ENCODE measurements at places on chromosomes 2 and 18. TPM values are rescaled to one million over a fixed set of nuclear protein-coding genes. Genes with fewer than 3 reads are reported as not detected.

DNA sequence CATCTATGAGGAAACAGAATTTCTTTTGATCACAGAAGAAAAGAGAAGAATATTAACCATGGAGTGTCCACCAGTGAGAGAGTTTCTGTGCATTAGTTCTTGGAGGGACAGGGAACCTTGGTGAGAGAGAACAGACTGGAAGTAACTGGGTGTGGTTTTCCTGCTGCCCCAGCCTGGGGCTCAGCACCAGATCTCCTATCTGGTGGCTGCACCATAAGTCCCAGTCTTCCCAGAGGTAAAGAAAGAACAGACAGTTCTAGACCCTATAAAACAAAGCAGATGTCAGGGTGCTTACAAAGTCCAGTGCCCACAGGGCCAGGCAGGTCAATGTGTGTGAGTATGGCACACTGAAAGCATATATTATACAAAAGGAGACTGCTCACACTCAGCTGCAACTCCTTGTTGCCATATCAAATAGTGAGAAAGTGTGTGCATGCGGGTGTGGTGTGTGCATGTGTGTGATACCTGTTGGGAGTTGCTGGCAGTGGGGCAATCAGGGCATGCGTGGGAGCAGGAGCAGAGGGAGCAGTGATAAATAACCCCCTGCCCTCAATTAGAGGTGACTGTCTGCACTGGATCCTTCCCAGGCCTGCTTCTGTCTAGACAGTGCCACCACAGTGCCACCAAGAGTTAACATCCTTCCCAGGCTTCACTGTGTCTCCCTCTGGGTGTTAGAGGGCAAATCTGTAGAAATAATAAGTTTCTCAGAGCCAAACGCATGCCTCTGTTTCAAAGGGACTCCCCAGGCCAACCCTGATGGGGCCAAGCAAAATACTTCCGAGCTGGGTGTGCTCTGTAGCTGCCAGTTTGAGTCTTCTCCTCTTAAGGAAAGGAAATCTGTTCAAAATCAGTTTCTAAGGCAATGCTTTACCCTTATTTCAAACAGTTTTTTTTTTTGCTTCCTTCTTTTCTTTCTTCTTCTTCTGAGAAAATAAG is 45.7 kb downstream of the RDH14 start:
- DNase-seq = no peak

Gene C1GALT1C1L
- 1.3 TPM for total RNA-seq

Gene POTEI
- 0.58 TPM for total RNA-seq

GRCh38 chr2:218821605-218822211 is 9.9 kb downstream of the PRKAG3 start:
- no peak for DNase-seq

GRCh38 chr2:88599527-88599926 is 27.7 kb downstream of the EIF2AK3 start:
- DNase-seq = no peak

Gene HOXD13
- total RNA-seq = not detected

Gene MAPRE2
- 92.0 TPM for total RNA-seq

- DNase-seq = no peak
Observed at GRCh38 chr18:62846313-62846712, 131.0 kb downstream of the PHLPP1 start.

DNA sequence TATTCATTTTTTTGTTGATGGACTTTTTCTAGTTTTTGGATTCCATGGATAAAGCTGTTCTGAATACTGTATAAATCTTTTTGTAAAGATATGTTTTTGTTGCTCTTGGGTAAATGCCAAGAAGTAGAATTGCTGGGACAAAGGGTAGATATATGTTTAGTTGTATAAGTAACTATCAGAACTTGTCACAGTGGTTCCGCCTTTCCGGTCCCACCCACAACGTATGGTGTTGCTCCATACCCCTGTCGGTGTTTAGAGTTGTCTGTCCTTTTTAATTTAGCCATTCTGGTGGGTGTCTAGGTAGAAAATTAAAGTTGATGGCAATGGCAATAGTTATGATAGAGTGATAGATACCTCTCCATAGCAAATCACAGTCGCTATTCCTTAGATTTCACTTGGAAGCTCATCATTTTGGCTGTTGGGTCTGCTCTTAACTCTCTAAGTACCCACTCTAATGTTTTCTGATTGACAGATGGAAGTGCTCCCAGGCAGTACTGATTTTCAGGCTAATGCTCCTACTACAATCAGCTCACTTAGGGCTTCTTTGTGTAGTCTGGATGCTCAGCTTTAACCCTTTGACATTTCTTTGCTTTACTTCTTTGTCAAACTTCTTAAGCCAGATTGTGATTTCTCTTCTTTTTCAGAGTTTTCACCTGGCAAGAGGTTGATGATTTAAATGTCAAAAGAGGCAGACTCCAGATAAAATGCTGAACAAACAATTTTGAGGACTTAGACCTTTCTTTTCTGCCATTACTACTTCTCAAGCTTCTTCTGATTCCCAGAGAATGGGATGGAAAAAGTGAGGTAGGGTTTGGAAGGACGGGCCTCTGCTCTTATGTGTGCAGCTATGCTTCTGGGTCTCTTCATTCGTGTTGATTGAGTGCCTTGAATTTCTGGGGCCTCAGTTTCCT is 156.4 kb downstream of the AQP4 start:
- no peak for DNase-seq

DNA sequence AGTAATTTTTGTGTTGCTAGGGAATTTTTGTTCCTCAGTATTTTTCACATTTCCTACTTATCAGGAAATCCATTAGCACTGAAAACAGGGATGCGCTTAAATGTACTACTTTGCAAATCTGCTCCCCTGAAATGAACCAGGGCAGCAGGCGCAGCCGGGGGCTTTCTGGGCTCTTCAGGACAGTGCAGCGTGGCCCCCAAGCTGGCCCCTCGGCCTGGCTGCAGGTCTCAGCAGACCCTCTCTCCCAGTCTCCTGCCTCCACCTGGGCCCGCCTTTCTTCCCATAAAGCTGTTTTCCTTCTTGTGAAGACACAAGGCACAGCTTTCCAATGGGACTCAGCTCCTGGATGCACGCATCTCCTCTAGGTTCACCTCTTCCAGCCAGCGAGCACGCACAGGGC is 35.3 kb downstream of the EIPR1 start:
- DNase-seq = no peak

Gene CDH2
- 0.58 TPM for total RNA-seq

- no peak for DNase-seq
Observed at GRCh38 chr18:79695856-79696850, 16.6 kb downstream of the CTDP1 start.

DNA sequence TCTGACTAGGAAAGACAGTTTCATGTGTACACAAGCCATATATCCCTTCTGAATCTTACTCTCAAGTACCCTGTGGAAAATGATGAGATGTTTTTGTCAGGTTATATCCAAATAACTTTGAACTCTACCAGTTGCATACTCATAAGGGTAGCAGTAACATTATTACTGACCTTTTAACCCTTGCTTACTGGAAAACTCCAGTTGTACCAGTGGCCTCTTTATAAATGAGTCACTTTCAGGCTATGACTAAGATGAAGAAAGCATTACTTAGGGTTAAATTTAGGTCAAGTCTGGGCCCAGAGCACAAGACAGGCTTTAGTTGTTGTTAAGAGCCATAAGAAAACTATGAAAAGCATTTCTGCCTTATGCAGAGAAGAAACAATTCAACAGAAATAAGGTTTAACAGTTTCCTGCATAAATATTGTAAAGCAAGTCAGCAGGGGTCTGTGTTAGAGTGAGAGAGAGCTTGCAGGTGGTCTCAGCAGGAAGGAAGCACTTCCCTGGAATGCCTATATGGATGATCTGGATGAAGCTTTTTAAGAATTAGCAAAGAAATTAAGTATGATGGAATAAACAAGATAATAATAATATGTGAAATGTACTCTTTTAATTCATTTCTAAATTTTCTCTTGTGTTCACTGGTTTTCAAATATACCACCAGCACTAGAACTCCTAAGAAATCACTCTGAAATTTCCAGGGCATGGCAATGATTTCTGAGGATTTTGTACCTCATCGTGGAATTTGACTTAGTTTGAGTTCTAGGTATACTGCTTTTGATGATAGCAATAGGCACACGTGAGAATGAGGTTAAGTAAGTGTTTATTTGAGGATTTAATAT is 126.6 kb downstream of the UBE2E3 start:
- no peak for DNase-seq

- no peak for DNase-seq
Observed at GRCh38 chr18:41025666-41026065, 929.4 kb upstream of the PIK3C3 start.

- no peak for DNase-seq
Observed at GRCh38 chr2:145789636-145790035, 1269.7 kb upstream of the ZEB2 start.

GRCh38 chr2:40511661-40512213 is 59.8 kb upstream of the SLC8A1 start:
- DNase-seq = peak; percentile 49

Gene MTERF4
- total RNA-seq = 29.8 TPM

Gene SLC4A1AP
- total RNA-seq = 26.3 TPM

DNA sequence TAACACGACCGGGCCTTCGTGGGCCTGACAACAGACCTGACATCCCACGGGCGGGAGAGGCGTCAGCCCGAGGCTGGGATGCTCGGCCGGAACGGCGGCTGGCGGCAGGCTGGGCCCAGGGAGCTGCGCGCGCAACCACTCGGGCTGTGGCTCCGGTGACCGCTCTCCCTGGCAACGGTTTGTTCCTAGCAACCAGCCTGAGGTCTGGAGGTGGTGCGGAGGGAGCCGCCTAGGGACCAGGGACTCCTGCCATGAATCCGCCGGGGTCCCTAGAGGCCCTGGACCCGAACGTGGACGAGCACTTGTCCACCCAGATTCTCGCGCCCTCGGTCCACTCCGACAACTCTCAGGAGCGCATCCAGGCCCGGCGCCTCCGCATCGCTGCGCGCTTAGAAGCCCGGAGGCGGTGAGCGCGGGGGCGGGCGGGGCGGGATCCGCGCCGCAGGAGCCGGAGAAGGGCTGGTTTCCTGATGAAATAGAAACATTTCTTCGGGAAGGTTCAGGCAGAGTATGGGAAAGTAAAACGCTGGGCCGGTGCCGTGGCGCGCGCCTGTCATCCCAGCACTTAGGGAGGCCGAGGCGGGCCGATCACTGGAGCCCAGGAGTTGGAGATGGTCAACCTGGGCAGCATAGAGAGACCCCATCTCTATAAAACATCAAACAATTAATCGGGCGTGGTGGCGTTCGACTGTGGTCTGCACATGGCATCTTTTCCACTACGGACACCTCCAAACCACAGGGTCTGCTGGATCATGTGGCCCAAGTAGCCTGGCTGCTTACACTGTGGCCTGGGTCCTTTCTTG is at the start of gene DRC1:
DRC1 (plus strand) TSS at position 182 of the 803 bp plus-strand sequence; CDS start at position 252, 70 bp downstream.
- peak; percentile 39 for DNase-seq

DNA sequence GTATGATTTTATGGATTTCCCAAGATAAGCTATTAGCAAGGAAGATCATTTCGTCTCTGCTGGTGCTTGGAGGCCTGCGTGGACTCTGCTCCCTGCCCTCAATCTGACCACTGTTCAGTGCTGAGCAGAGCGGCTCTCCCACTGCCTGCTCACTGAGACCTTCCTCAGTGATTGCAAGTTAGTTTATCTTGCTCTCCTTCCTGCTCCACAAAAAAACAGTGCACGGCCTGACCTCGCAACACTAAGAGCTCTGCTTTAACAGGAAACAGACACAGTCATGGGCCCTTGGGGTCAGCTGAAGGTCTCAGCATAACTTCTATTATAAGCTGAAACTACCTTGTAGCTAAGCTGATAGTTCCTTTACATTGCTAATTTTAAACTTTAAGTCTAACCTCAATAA is 53.1 kb downstream of the PRELID3A start:
- peak; percentile 70 for DNase-seq

- no peak for DNase-seq
Observed at GRCh38 chr2:88188748-88189147, 18.6 kb downstream of the THNSL2 start.
